NCI-H1930 (cell line): ENCODE measurements at places on chromosomes 16 and 17.
A peak's percentile ranks its signal among the peaks of the same experiment; 100 is the strongest.

GRCh38 chr16:58046054-58046881, 20.7 kb downstream of the MMP15 start:
- DNase-seq = no peak

DNA sequence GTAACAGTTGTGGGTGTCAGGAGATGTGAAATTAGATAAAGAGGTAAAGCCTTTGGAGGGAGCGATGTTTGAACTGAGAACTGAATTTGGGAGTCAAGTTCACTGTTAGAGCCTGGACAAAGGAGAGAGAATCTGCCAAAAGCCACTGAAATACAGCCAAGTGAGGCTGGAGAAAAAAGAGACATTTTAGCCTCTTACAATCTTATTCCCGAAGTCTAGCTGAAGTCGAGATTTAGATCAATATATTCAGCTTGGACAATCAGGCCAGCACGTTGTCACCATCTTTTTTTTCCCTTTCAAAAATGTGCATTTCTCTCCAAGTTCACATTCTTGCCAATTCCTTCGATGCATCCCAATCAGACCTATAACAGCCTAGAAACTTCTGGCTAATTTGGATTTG, 312.2 kb downstream of the RBFOX1 start:
- DNase-seq = no peak

DNA sequence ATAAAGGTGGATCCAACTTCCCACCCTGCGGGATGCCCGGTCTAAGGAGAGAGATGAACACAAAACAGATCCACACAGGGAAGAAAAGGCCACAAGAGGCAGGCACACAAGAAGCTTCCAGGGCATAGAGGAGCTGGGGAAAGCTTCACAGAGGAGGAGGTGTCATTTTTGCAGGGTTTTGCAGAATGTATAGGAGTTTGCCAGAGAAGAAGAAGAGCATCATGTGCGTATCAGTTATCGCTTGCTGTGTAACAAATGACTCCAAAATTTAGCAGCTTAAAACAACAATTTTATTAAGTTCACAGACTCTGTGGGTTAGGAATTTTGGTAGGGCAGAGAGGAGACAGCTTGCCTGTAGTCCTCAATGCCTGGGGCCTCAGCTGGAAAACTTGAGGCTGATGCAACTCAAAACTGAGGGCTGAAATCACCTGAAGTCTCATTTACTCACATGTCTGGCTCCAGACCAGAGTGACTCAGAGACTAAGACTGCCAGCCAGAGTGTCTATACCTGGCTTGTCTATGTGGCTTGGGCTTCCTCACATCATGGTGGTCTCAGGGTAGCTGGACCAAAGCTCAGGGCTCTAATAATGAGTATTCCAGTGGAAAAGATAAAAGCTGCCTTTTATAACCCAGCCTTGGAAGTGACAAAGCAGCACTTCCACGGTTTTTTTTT, 33.9 kb upstream of the ZNF423 start:
- no peak for DNase-seq

DNA sequence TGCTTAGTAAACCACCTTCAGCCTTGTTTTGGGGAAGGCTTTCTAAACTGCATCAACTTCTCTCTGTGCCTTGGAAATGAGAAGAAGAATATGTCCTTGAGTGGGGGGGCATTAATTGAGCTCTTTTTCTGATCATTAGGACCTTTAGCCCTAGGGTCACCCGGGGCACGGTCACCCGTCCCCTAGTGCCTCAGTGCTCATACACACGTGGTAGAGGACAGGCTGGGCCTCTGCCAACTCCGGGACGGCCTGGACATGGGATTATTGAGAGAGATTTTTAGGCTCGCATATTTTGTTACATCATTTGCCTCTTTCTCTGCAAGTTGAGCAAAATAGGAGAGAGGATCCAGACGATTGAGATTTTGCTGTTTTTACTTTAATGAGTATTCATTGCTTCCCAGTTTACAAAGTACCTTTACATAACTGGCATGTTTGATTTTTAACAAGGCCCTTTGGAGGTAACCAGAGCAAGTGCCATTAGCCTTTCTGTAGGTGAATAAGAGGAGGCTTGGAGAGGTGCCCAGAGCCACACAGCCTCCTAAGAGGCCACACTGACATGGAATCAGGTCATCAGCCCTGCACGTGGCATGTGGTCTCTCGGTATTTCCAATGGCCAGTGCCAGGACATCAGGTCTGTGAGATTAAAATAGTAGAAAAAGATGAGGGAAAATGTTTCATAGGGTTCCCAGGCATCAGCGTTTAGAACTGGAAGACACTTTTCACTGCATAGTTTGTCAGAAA, 11.1 kb downstream of the PMM2 start:
- DNase-seq = no peak

DNA sequence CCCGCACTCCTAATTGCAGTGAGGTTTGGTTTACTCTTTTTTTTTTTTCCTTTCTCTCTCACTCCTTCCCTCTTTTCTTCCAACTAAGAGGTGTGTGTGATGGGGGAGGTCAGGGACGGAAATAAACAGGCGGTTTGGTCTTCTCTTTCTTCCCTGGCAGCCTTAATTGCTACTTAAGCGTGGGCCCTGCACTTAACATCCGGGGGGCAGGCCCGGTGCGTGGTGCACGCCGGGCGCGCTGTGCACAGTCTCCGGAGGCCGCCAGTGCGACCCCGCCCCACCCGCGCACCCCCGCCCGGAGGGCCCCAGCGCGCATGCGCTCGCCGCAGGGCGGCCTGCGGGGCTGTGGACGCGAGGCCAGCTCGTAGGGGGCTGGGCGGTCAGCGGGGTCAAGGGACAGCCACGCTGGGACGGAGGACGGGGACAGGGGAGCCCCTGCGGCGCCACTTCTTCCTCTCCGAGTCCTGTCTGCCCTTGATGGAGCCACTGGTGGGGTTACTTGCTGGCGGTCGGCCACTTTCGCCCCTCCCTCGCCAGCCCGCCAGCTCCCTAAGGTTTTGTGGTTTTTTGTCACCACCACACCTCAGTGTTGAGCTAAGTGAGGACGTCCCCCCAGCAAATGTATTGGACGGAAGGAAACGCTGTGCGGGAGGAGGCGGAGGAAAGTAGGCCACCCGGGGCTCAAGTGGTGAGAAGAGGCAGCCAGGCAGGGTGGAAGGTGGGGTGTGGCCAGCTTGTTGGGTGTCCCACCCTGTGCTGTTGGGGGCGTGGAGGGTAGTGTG, 120.9 kb downstream of the MRM1 start:
- DNase-seq = peak; percentile 86

DNA sequence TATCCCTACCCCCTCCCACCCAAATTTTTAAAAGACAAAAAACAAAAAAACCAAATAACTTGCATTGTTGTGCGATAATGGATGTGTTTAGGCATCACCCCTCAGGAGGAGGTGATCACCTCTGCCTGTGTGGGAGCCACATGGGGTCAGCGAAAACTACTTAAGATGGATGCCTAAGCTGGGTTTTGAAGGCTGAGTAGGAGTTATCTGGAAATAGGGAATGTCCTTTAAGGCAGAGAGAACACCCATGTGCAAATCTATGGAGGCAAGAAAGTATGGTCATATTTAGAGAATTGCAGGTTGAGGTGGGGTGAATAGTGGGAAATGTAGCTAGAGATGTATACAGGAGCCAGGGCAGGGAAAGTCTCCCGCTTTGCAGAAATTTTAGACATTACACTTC, 5.6 kb upstream of the TACO1 start:
- DNase-seq = no peak

DNA sequence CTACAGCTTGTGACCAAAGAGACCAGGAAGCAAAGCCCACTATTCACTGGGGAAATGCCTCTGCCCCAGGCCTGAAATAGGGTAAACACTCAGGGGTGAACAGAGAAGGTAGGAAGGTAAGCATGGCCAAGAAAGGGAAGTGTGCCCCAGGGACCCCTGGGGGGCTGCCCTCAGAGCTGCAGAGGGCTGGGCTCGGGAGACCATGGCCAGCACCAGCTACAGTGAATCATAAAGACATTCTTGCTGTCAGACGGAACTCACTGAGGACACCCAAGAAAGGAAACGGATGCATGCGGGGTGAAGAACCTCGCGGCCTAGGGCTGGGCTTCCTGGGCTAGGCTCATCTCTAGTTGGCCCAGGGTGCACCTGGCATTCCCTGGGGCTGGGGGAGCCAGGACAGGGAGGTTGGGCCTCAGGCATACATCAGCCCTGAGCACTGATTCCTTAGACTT, 9.6 kb downstream of the HIC1 start:
- DNase-seq = no peak

DNA sequence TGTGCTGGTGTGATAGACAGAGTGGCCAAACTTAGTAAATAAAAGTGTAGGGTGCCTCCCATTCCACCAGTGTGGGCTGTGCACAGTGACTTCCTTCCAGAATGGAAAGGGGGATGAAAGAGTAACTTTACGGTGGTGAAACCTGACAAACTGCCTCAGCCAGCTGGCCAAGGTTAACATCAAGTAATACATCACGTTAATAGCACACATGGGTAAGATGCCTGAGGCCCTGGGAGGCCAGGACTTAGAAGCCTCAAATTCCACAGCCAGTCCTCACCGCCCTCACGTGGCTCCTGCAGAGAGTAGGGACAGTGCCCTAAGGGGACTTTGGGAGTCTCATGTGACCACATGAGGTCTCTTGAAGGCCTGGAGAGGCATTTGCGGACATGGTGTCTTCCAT, 14.1 kb downstream of the RMI2 start:
- no peak for DNase-seq

GRCh38 chr17:17947966-17948365, 24.2 kb downstream of the TOM1L2 start:
- DNase-seq = no peak

- DNase-seq = no peak
Observed at GRCh38 chr17:55692276-55692675, 30.4 kb downstream of the TMEM100 start.

GRCh38 chr16:88955906-88956305, 21.1 kb downstream of the CBFA2T3 start:
- no peak for DNase-seq

GRCh38 chr16:79011282-79011681, 589.3 kb downstream of the MAF start:
- DNase-seq = no peak

- DNase-seq = no peak
Observed at GRCh38 chr17:39679521-39680192, 8.2 kb downstream of the PGAP3 start.

GRCh38 chr16:50201787-50202186, 48.7 kb downstream of the TENT4B start:
- no peak for DNase-seq

GRCh38 chr16:85033171-85033570, 5.6 kb downstream of the KIAA0513 start:
- DNase-seq = no peak

DNA sequence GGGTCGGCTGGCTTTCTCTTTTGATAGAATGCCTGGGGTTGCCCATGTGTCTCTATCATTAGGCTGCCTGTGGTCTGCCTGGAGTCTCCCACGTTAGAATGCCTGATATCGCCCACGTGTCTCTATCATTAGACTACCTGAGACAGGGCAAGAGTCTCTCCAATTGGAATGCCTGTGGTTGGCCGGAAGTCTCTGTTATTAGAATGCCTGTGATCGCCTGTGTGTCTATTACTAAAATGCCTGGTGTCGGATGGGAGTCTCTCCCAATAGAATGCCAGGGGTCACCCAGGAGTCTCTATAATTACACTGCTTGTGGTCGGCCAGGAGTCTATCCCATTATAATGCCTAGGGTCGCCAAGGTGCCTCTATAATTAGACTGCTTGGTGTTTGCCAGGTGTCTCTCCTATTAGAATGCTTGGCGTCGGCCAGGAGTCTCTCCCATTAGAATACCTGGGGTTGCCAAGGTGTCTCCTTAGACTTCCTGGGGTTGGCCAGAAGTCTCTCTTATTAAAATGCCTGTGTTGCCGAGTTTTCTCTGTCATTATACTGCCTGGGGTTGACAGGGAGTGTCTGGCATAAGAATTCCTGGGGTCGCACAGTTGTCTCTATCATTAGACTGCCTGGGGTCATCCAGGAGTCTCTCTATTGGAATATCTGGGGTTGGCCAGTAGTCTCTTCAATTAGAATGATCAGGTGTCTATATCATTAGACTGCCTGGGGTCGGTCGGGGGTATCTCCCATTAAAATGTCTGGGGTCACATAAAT, 2272.8 kb downstream of the TP53TG3F start:
- DNase-seq = no peak

DNA sequence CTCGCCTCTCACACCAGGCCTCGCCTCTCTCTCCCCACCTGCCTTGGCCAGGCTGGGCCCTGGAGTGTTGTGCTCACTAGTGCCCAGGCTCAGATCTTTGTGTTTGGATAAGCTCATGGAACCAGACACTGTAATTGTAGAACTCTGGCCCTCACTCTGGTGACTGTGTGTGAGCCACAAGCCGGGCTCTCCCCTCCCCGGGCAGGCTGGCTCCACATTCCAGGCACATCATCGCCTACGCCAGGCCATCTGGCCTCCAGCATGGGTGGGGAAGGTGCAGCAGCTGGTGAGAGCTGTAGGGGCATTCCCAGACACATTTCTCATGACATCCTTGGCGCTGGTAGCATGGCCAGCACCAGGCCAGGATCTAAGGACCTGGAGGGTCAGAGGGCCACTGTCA, 202.3 kb downstream of the RAB11FIP4 start:
- no peak for DNase-seq

DNA sequence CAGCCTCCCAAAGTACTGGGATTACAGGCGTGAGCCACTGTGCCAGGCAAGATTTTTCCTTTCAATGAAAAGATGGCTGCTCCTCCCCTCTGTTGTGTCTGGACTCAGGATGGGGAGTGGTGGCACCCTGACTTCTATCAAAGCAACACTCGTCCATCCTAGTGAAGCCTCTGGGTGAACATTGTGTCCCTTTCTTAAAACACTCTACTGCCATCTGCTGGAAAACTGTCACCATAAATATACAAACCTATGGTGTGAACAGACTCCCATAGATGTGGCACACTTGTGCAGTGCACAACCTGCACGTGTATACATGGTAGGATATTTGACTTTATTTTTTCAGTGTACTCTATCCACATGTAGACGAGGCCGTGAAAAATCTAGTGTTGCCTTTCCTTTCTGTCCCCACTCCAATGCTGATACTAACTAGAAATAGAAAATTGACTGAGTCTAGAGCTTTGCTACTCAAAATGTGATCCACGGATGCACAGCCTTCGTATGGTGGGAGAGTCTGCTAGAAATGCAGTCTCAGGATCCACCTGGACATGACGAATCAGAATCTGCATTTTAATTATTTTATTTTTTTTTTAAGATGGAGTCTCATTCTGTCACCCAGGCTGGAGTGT, 55.9 kb upstream of the PLCG2 start:
- peak; percentile 61 for DNase-seq

DNA sequence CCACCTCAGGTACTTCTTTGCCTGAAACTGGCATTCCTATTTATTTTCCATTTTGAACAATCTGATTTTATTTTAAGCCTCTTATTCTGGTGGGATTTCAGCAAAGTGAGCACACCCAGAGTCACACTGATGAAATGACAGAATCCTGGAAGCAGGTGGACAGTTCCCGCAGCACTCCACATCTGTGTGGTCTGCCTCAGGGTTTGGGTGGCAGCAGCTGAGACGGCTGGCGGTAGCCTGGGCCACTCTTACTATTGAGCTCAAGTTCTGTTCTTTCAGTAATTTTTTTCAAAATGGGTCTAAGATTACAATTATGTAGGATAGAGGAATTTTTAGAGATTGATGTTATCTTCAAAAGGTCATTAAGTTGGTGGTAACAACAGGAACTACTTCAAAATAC, 32.5 kb upstream of the ENDOV start:
- no peak for DNase-seq

GRCh38 chr16:29848420-29849297, 14.4 kb downstream of the CDIPT start:
- DNase-seq = peak; percentile 80

- DNase-seq = no peak
Observed at GRCh38 chr17:9241371-9241712, 220.0 kb downstream of the NTN1 start.
